PC-3 (cell line): ENCODE measurements at places on chromosomes 16 and 17. TPM values are rescaled to one million over a fixed set of nuclear protein-coding genes. Genes with fewer than 3 reads are reported as not detected.

GRCh38 chr17:37025238-37025637 is 76.5 kb downstream of the AATF start:
- H3K4me3 ChIP-seq: no peak overlapping the region
- no peaks in the 10 kb centered on the region for H3K36me3 ChIP-seq
- H3K4me1 ChIP-seq: no peaks in the 10 kb centered on the region
- peaks cover 14% of the 10 kb centered on the region; the same call in 1 of the 2 replicates for H3K27me3 ChIP-seq
- no peak for DNase-seq

- no peaks in the 10 kb centered on the region for H3K27me3 ChIP-seq
- no peak overlapping the region for H3K27ac ChIP-seq
- DNase-seq: no peak
- H3K4me1 ChIP-seq: peaks cover 28% of the 10 kb centered on the region
Measured at GRCh38 chr17:59372138-59372751, 40.8 kb downstream of the YPEL2 start.

GRCh38 chr17:48071654-48072053 is 23.5 kb downstream of the NFE2L1 start:
- DNase-seq: no peak
- no peak overlapping the region for H3K27ac ChIP-seq
- peaks cover 70% of the 10 kb centered on the region for H3K36me3 ChIP-seq
- peaks cover 5% of the 10 kb centered on the region; the same call in 1 of the 2 replicates for H3K4me1 ChIP-seq
- no peak overlapping the region for H3K4me3 ChIP-seq

- no peak overlapping the region for H3K27ac ChIP-seq
- H3K4me1 ChIP-seq: no peaks in the 10 kb centered on the region
- no peak overlapping the region for H3K4me3 ChIP-seq
- H3K27me3 ChIP-seq: peaks cover 18% of the 10 kb centered on the region; the same call in 1 of the 2 replicates
- no peaks in the 10 kb centered on the region for H3K36me3 ChIP-seq
Measured at GRCh38 chr17:58556833-58557250, 42.4 kb upstream of the MTMR4 start.

- peak; percentile 73 for DNase-seq
- H3K27ac ChIP-seq: peak overlapping the region; percentile 91
- peaks cover 38% of the 10 kb centered on the region for H3K4me1 ChIP-seq
- peaks cover 4% of the 10 kb centered on the region for H3K36me3 ChIP-seq
Measured at GRCh38 chr17:77279448-77280303, 138.9 kb downstream of the SEC14L1 start.

- peaks cover 10% of the 10 kb centered on the region; the same call in 1 of the 2 replicates for H3K4me1 ChIP-seq
- no peaks in the 10 kb centered on the region for H3K36me3 ChIP-seq
- no peak for DNase-seq
- no peak overlapping the region for H3K4me3 ChIP-seq
- no peak overlapping the region for H3K27ac ChIP-seq
- no peaks in the 10 kb centered on the region for H3K27me3 ChIP-seq
Measured at GRCh38 chr16:12535535-12536411, 267.9 kb downstream of the CPPED1 start.

Gene EZH1
- 5.8 and 13.7 TPM in 2 replicates for total RNA-seq

Gene DNAAF1
- total RNA-seq: not detected in 2 replicates

Gene RBL2
- total RNA-seq: 13.8 and 14.2 TPM in 2 replicates
